ENCODE measurements at places on chromosomes 3 and 15.

DNA sequence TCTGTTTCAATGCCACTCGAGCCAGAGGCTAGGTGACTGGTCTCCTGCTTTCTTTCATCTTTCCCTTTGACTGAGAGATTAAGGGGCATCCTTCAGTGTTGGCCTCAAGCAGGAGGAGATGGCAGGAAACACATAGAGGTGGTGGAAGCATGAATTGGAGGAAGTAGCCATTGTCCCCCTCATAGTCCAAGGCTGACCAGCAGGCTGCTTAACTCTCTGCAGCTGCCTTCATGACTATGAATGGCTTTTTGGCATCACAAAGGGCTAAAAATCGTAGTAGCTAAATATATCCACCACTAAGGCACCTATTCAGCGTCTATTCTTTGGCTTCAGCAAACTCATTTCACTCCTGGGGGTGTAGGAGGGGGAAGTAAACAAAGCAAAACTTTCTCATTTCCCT lies 7.0 kb upstream of the FRMD4B start:
- no peak for DNase-seq

GRCh38 chr3:119969759-119970158 lies 124.5 kb downstream of the GSK3B start:
- DNase-seq = no peak

GRCh38 chr3:141074529-141074928 lies 23.4 kb downstream of the SPSB4 start:
- DNase-seq = no peak

DNA sequence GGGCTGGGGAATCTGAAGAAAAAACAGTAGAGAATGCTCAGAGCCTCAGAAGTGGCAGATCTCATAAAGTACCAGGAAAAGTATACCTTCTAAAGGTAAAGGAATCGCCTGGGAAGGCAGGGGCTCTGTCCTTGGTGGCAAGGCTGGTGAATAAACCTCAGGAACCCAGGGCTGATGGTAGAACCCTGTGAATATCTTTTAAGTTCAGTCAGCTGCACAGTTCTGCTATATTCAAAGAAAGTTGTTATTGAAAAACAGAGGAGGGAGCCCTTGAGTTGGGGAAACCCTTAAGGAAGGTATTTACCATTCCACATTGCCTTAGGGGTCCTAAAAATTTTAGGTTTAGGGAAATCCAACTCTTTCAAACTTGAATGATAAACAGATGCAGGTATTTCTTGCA lies 31.2 kb downstream of the ZPLD1 start:
- no peak for DNase-seq

- DNase-seq = no peak
Observed at GRCh38 chr3:71360764-71361163, 222.8 kb downstream of the FOXP1 start.

- no peak for DNase-seq
Observed at GRCh38 chr15:51267051-51267702, 71.2 kb downstream of the CYP19A1 start.

DNA sequence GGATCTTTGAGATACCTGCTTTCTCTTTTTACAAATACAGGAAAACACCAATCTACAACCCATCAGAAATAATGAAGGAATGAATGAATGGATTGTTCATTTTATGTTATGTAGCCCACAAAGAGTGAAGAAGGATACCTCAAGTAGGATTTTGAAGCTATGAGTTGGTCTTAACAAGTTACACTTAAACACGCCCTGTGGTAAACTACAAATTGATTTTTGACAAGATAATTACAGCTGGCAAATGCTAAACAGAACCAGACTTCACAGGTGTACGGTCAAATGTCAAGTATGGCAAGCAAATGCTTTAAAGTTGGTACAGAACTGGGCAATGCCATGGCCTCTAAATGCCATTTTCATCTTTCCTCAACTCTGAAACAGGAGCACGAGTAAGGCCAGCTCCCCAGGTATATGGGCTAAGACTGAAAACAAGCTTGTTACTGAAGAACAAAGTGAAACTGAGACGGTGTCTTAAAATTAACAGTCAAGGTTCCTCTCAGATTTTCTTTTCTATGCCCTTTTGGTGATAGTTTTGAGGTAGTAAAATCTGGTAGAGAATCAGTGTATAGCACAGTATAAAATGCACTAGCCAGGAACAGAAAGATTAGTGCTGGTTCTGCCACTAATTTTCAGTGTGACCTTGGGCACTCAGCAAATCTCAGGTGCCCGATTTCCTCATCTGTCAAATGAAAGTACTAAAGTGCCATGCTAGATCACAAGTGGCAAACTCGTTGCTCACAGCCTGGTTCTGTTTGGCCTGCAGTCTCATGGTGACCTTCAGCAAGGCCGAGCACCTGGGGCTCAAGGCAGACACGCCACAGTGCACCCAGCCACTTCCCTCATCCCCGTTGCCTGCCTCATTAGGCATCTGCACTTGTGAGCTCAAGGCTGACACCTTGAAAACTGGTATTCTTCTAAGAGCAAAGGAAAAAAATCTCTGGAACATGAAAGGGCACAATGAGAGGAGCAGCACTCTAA lies 9.5 kb downstream of the RUVBL1 start:
- DNase-seq = no peak

DNA sequence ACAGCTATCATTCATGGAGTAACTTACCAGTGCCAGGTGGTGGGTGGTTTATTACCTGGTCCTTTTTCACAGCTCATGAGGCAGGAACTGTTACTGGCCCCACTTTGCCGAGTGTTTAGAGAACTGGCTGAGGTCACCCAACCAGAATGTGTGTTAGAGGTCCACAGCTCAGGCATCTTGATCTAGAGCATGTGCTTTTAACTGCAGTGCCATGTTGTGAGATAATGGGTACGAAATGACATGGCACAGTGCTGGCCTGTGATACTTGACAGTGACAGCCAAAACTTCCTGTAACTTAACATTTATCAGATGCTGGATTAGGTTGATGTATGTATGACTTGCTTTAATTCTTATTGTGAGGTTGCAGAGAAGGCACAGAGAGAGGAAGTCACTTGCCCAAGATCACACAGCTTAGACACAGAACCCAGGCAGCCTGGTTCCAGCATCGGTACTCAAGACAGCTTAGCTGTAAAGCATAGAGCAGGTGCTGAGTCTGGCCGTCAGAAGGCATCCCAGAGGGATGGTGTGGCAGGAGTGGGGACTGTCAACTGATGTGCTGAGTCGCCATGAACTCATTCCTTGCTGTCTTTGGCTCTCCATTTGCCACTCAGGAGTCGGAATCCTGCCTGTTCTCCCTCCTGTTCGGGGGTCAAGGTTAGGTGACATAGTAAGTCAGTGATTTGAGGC lies 9.6 kb downstream of the MCM2 start:
- DNase-seq = no peak

- DNase-seq = no peak
Observed at GRCh38 chr3:66644549-66644948, 143.7 kb upstream of the LRIG1 start.

GRCh38 chr3:156725682-156726081 lies 51.3 kb downstream of the TIPARP start:
- DNase-seq = no peak

DNA sequence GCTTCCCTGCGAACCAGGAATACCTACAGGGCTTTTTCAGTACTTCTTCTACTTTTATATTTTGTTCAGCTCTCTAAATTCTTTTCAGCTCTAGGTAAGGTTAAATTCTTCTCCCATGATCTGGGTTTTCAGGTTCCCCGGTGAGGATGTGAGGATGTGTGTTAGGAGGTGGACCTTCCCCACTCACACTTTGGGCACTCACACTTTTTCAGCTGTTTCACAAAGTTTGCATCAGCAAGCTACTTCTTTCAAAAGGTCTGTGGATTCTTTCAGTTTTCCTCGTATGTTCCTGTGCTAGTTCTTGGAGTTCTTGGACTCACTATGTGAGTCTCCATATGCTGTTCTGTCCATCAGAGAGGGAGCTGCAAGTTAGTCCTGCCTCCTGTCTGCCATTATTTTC lies 13.9 kb upstream of the OR5K2 start:
- DNase-seq = no peak

DNA sequence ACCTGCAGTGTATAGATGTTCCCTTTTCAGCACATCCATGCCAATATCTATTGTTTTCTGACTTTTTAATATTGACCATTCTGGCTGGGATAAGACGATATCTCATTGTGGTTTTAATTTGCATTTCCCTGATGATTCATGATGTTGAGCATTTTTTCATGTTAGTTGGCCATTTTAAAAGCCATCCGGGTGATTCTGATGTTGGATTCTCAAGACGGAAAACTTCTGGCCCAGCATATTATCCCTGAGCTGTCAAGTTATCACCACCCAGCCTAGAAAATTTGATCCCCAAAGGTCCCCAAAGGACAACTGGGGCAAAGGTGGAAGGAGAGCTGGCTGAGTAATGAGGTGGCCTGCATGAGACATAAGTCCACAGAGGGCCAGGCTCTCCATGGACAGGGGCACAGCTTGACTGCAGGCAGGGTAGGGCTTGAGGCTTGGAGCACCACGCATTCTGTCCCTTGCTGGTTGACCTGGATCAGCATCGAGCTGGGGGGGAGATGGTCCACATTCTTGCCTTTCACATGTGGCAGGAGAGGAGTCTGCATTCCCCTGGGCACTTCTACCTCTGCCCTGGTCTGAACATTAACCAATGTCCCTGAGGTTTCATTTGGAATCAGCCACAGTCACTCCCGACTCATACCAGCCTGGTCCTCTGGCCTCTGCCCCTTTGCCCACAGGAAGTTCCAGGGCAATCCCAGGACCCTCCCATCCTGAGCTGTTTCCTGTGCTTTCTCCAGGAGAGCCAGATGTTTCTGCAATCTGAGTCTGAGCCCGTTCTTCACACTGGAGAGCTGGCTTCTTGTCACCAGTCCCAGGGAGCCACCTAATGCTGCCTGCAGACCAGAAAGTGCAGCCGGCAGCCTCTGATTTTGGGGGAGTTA lies 69.2 kb downstream of the ISG20 start:
- no peak for DNase-seq

GRCh38 chr15:56917652-56918045 lies 795 bp upstream of the TCF12 start:
- DNase-seq = no peak

- DNase-seq = no peak
Observed at GRCh38 chr3:111246967-111247760, 175.5 kb downstream of the NECTIN3 start.

DNA sequence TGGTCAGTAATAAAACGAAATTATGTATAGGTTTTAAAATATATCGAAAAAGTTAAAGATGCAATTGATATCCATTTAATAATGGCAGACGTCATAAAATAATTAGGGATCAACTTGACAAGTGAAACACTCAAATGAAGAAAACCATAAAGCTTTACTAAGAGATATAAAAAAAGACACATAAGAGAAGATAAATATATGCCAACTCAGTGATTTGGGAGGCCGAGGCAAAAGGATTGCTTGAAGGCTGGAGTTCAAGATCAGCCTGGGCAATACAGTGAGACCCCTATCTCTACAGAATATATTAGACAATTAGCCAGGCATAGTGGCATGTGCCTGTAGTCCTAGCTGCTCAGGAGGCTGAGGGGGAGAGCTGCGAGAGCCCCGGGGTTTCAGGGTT lies 190.5 kb downstream of the SV2B start:
- DNase-seq = no peak

- DNase-seq = no peak
Observed at GRCh38 chr15:65411465-65412071, 11.2 kb downstream of the IGDCC4 start.

DNA sequence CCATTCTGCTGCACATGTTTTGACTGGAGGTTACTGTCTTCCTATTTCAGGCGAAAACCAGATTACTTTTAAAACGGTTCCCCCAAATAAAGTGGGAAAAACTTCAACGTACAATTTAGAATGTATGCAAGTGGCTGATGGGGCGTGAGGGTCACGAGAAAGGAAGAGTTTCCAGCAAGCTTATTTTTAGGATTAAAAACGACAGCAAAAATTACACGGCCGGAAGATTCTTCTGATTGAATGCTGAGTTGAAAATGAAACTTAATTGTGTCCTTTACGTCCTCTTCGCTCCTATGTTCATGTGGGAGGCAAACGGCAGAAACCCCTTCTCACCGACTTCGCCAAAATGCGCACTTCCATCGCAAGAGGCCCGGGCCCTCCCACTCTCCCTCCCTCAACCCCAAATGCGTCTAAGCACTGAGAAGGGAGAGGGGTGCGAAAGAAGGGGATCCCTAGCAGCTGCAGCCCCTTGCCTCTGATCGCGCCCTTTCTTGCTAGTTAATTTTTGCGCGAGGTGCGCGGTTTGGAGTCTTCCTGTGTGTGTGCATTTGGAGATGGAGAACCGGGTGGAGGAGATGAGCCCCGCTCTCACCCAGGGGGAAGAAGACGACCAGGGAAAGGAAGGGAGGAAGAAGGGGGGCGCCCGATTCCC lies 656 bp downstream of the CD47 start:
- no peak for DNase-seq

DNA sequence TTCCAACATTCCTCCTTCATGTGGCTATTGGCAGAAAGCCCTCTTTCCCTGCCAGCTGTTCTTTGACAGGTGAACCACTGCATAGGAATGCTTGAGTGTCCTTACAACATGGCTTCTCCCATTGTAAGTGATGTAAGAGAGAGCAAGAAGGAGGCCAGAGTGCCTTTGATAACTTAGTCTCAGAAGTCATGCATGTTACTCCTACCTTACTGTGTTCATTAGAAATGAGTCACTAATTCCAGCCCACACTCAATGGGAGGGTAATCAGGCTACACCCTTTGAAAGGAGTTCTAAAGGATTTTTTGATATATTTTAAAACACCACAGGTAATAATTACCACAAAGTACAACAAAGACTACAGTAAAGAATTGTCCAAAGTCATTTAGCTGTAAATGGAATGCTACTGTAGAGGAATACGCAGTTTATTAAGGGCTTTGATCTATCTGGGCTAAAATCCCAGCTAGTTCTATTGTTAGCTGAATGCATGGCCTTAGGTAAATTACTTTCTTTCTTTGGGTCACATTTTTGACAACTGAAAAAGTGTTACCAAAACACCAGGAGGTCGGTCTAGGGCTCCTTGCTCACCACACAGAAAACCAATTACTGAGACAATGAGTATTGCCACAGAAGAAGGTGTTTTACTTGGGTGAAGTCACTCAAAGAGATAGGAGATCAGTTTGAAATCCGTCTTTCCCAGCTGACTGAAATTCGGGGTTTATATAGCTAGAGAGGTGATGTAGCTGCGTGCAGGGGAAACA lies 154.9 kb downstream of the GRM7 start:
- no peak for DNase-seq

All from amniotic stem cell (primary cell).